ENCODE measurements at places on chromosomes 6 and 20.

GRCh38 chr20:20465252-20465651 lies 97.3 kb downstream of the INSM1 start:
- no peak for DNase-seq

- DNase-seq = no peak
These were observed 2.1 kb upstream of the CDKN1A start for GRCh38 chr6:36676141-36677058.

GRCh38 chr6:133359256-133359655 lies 118.1 kb downstream of the EYA4 start:
- DNase-seq = no peak

GRCh38 chr6:52405243-52405642 lies 14.9 kb upstream of the EFHC1 start:
- no peak for DNase-seq

- DNase-seq = no peak
These were observed 33.3 kb downstream of the SUN5 start for GRCh38 chr20:32970973-32971300.

DNA sequence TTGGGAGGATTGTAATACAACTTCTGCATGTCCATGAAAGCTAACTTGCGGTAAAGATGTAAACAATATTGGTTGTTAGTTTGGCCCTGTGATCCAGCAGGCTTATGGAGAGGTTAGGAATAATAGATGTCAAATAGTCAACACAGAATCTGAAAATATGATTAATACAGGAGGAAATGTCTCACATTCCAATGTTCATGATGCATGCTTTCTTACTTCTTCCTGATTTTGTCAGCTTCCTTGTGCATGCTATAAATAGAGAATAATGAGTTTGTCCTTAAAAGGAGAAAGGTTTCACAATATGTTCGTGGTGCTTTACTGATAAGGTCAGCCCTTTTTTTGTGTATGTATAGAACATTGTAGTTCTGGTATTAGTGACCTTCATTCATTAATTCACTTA lies 136.7 kb downstream of the MMUT start:
- DNase-seq = peak; percentile 2

- DNase-seq = no peak
These were observed 314.7 kb downstream of the PAX1 start for GRCh38 chr20:22020201-22020600.

DNA sequence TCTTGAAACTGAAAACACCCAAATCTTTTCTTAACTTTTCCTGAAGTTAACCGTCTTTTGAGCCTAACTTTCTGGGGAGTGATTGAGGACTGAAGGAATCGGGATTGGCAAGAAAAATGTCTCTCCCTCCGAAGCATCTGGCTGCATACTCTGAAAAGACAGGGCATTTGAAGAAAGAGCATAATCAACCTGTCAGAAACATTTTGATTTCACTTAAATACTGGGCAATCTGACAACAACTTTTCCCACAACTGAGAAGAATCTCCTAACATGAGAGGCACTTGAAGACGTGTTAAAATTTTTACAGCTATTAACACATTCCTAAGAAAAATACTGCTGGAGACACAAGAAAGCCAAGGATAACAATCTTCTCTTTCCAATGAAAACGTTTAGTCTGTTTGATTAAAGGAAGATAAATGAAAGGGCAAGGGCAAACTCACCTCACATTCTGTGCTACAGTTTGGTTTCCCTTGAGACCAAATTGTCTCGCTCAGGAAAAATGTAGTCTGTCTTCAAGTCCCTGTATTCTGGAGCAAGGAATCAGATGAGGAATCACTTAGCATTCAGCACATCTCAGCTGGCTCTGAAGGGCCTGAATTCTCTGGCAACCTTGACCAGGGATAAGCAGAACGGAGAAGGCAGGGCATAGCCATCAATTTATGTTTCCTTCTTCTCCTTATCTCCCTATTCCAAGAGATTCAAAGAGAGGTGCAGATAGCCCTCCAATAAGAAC lies 76.1 kb downstream of the TBX18 start:
- no peak for DNase-seq

DNA sequence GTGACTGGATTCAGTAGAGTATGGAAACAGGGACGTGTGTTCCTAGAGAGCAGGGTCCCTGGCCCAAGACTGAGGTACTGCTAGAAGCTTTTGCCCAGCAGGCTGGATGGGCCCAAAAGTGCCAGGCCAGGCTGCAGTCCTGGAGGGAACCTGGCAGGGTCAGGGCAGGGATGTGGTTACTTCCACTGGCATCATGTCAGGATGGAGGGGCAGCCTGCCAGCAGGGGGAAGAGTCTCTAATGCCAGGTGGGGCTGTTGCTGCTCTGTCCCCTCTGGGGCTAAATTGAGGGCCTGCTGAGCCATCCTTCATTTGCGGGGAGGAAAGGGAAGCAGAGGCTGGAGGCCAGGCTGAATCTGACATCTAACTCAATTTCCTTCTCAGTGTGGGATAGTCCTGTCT lies 17.2 kb downstream of the ZDHHC14 start:
- DNase-seq = no peak

GRCh38 chr6:125302840-125303511 lies 1.2 kb upstream of the HDDC2 start:
- DNase-seq = no peak

GRCh38 chr6:129262661-129263060 lies 379.7 kb downstream of the LAMA2 start:
- DNase-seq = no peak

GRCh38 chr20:23147964-23148730 lies 62.0 kb upstream of the CD93 start:
- DNase-seq = peak; percentile 41

DNA sequence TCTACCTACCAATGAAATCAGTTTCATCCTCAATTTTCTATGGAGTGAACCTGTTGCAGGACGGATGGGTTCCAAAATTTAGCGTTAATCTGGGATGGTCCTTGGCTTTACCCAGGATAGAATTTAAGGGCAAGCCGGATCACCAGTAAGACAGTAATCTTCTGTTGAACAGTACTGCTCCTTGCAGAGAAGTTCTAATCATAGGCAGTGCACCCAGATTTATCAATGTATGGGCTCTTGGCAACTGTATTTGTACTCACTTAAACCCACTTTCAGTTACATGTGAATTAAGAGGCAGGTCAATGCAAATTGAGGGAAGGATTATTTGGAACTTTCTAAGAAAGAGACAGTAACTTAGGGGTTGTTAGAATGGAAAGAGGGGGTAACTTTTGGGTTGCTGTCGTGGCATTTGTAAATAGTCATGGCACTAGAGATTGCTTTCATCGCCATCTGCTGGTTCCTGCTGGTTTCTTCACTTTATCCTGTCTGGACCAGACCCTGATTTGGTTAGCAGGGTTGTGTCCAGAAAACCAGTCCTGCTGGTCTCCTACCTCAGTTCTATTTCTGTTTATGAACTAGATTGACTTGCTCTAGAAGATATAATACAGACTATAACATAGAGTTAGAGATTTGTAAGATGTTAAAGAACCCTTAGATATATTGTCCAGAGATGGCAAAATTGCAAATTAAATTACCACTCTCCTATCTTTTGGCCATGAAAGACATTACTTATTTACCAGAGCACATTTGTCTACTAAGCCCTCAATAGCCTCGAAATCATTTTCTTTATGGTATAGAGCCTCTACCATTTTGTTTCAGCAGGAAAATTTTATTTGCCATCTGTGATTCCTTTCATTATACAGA lies 646.3 kb downstream of the UTRN start:
- DNase-seq = no peak

- DNase-seq = no peak
These were observed at the start of gene TREM1 for GRCh38 chr6:41286544-41287346. TREM1 (minus strand) TSS chr6:41286682; CDS start chr6:41286655, 27 bp downstream.

DNA sequence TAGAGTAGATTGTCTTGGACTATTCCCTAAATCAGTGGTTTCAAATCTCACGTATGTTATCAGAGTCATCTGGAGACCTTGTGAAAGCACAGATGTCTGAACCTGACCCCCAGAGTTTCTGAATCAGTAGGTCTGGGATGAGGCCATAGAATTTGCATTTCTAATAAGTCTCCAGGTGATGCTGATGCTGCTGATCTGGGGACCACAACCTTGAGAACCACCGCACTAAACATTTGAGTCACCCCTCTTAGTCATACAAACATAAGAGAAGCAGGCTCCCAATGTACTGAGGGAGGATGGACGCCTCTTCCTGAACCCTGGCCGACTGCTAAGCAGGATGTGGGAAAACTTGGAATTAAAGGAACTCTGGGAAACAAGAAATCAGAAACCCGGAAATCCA lies 187.8 kb upstream of the PRDM1 start:
- DNase-seq = peak; percentile 9

DNA sequence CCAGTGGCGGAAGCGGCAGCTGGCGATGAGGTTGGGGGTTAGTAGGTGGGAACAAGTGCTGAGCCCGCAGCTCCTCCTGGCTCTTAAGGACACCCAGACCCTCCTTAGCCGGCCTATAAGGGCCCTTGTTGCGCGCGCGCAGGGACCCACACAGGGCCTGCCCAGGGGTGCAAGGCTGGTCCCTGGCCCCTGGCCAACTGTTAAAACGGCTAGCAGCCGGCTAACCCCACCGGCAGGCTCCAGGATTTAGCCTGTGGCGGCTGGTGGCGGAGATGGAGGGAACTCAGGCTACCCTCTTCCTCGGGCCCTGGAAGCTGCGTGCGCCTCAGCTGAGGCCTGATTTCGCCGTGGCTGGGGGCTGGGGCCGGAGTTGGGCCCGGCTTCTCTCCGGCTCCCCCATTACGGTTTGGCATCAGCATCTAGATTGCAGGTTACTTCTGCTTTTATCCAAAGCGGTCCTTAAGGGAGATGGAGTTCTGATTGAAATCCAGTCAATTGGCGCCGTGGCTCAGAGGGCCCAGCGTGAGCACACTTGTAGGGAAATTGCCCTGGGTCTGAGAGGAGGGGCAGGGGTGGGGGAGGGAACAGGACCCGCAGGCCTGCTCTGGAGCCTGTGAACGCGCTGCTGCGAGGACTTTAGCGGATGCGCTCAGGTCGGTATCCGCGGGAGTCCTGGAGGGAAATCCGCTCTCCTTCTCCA lies 36.9 kb upstream of the CCDC167 start:
- DNase-seq = no peak

- DNase-seq = no peak
These were observed 18.2 kb downstream of the VTA1 start for GRCh38 chr6:142165227-142165626.

DNA sequence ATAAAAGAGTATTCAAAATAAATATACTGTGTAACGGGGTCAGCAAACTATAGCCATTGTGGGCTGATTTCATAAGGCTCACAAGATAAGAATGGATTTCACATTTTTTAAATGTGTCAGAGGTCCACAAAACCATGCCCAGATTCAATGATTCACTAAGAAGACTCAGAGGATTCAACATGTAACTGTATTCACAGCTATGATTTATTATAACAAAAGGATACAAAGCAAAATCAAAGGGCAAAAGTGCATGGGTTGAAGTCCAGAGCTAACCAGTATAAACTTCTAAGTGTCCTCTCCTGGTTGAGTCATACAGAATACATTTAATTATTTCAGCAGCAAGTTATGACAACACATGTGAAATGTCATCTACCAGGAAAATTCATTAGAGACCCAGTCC lies 49.2 kb downstream of the TBC1D32 start:
- DNase-seq = no peak

DNA sequence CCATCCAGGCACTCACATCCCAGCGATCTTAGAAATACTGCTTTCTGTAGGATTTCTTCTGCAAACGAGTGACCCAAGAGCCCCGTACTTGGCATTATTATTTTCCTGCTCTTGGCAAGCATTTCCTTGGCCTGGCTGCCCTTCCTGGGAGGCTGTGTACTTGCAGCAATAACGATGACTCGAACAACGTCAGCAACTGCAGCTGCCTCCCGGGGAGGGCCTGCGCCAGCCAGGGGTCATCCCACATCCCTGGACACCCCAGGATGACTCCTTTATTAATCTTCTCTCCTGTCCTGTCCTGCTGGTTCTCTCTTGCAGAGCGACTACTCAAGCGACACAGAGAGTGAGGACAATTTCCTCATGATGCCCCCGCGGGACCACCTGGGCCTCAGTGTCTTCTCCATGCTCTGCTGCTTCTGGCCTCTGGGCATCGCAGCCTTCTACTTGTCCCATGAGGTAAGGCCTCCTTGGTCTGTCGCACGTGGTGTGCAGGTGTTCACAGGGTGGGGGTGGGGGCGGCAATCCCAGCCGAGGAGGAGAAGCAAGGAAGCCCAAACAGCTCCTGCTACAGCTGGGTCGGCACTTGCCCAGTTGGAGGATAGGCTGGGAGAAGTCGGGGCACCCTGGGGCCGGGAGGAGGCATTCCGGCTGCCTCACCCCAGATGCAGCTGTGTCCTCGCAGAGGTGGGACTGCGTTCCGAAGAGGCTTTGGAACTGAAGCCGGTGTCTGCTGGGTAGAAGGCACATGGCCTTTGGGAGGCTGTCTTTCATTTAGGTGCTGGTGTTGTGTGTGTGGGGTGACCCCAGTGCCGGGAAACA lies 115.3 kb downstream of the SYNDIG1 start:
- peak; percentile 23 for DNase-seq

All from H54 (cell line).